ENCODE measurements at places on chromosomes 16 and 17. TPM values are rescaled to one million over a fixed set of nuclear protein-coding genes. Genes with fewer than 3 reads are reported as not detected.

EME1 gene
- total RNA-seq: not detected

CDRT15L2 gene
- not detected for total RNA-seq

CDH5 gene
- 136 TPM for total RNA-seq

CCL3 gene
- 3.1 TPM for total RNA-seq

OR3A3 gene
- not detected for total RNA-seq

ABCC11 gene
- total RNA-seq: 0.33 TPM

NPW gene
- total RNA-seq: 0.67 TPM

GGT6 gene
- 8.1 TPM for total RNA-seq

CA7 gene
- not detected for total RNA-seq

APOH gene
- 1.3 TPM for total RNA-seq

GRCh38 chr17:38725066-38725465 lies 5.1 kb upstream of the CISD3 start:
- H3K27me3 ChIP-seq: no peaks in the 10 kb centered on the region
- H3K27ac ChIP-seq: no peak overlapping the region
- no peak overlapping the region for H3K4me3 ChIP-seq

- no peak for DNase-seq
- H3K36me3 ChIP-seq: peaks cover 29% of the 10 kb centered on the region
Observed at GRCh38 chr16:48299471-48299870, 52.1 kb upstream of the ABCC11 start.

DNA sequence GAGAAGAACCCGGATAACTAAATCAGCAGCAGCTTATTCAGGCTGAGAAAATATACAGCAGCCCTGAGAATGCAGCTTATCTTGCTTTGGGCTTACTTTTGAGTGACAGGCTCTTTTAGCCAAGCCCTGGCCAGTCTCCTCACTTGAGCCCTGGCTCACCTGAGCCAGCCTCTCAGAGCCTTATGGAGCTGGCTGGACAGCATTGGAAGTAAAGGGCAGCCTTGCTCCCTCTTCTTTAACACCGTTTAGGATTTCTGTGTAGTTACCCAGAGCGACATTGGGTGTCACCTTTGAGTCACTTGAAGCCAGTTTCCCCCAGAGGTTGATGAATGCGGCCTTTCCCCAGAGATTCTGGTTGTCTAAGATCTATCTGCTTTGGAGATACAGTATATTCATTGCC lies 7.7 kb upstream of the NPIPB2 start:
- H3K4me3 ChIP-seq: no peak overlapping the region
- no peaks in the 10 kb centered on the region for H3K4me1 ChIP-seq
- no peaks in the 10 kb centered on the region for H3K27me3 ChIP-seq
- no peak overlapping the region for H3K27ac ChIP-seq

- H3K36me3 ChIP-seq: no peaks in the 10 kb centered on the region
- peak; percentile 74 for DNase-seq
- H3K27me3 ChIP-seq: no peaks in the 10 kb centered on the region
- peak overlapping the region; percentile 95 for H3K4me3 ChIP-seq
- H3K4me1 ChIP-seq: peaks cover 20% of the 10 kb centered on the region
- H3K27ac ChIP-seq: peak overlapping the region; percentile 96
Observed at GRCh38 chr16:46688101-46688653, 801 bp downstream of the VPS35 start.

- no peak overlapping the region for H3K4me3 ChIP-seq
- no peaks in the 10 kb centered on the region for H3K36me3 ChIP-seq
- no peak overlapping the region for H3K27ac ChIP-seq
- H3K4me1 ChIP-seq: no peaks in the 10 kb centered on the region
- H3K27me3 ChIP-seq: no peaks in the 10 kb centered on the region
- DNase-seq: no peak
Observed at GRCh38 chr17:28124962-28125361, 82.5 kb downstream of the NLK start.

- peaks cover 55% of the 10 kb centered on the region for H3K36me3 ChIP-seq
- no peak for DNase-seq
- H3K4me1 ChIP-seq: peaks cover 20% of the 10 kb centered on the region
- H3K27me3 ChIP-seq: no peaks in the 10 kb centered on the region
- no peak overlapping the region for H3K27ac ChIP-seq
- no peak overlapping the region for H3K4me3 ChIP-seq
Observed at GRCh38 chr17:49600949-49601348, 25.3 kb downstream of the NXPH3 start.

DNA sequence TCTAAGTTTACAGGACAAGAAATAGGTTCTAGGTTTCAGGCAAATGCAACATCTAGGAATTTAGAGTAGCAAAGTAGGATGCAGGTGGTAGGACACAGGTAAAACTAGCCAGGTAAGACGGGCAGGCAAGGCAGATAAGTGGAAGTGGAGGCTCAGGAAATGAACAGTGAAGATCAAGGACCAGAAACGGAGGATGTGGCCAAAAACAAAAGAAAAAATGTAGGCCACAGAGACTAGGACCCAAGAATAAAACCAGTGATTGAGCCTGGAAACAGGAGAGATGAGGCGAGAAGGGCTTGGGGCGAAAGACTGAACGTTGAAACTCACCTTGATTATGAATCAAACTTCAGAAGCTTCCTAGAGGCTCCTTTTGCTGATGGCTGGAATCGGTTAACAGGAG lies 24.0 kb downstream of the CPSF4L start:
- no peak for DNase-seq
- H3K27ac ChIP-seq: no peak overlapping the region
- H3K27me3 ChIP-seq: no peaks in the 10 kb centered on the region
- H3K4me3 ChIP-seq: no peak overlapping the region

GRCh38 chr16:85202631-85203461 lies 90.6 kb upstream of the CIBAR2 start:
- H3K27me3 ChIP-seq: no peaks in the 10 kb centered on the region
- H3K36me3 ChIP-seq: no peaks in the 10 kb centered on the region
- H3K27ac ChIP-seq: peak overlapping the region; percentile 75

DNA sequence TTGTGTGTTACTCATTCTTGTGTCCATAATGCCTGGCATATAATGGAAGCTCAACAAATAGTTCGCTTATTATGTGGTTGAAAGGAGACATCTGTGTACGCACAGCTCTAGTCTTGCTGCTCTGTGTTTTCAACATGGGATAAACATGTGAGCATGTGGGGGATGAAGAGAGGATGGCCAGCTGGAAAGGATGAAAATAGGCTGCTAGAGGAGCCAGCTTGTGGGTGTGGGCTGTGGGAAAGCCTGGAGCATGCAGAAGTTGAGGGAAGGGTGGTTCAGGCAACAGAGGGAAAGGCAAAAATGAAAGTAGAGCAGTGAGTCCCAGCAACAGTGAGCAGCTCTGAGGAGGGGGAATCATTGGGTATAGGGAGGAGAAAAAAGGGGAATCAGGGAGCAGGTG lies 324.6 kb upstream of the CDH11 start:
- no peak for DNase-seq
- no peak overlapping the region for H3K27ac ChIP-seq
- no peaks in the 10 kb centered on the region for H3K4me1 ChIP-seq
- no peak overlapping the region for H3K4me3 ChIP-seq
- no peaks in the 10 kb centered on the region for H3K27me3 ChIP-seq

- no peaks in the 10 kb centered on the region for H3K36me3 ChIP-seq
- peak; percentile 60 for DNase-seq
- no peak overlapping the region for H3K27ac ChIP-seq
- H3K4me1 ChIP-seq: no peaks in the 10 kb centered on the region
Observed at GRCh38 chr16:75471723-75472633, 7.5 kb upstream of the TMEM170A start.

DNA sequence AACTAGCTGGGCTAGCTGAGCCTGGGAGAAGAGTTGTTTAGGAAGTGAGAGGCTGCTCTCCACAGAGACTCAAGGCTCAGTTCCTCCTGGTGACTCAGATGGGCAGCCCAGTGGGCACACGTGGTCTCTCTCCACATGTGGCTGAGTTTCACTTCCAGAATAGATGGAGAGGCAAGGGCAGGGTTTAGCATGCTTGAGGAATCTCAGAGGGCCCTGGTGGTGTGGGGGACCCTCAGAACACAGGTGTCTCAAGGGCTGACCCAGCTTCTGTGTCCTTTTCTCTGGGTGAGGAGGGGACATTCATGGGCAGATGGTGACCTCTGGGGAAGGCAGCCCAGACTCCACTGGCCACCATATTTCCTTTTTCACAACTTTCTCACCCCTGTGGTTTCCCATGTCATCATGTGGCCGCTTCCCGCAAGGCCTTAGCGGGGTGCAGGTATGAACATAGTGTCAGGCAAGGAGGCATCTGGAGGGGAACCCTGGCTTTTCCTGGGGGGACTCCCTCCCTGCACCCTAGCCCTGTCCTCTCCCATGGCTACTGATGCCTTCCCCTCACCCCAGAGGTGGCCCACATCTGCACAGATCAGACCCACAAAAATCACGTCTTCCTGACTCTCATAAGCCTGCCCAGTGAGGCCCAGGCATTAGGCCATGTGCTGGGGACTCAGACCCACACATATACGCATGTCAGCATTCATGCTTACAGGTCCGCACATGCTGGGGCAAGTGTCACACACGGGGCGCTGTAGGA lies 3.3 kb downstream of the GRN start:
- no peak overlapping the region for H3K4me3 ChIP-seq
- peak overlapping the region; percentile 14 for H3K27ac ChIP-seq
- H3K36me3 ChIP-seq: peaks cover 51% of the 10 kb centered on the region
- no peaks in the 10 kb centered on the region for H3K27me3 ChIP-seq

GRCh38 chr17:13953841-13954240 lies 115.5 kb upstream of the COX10 start:
- no peak overlapping the region for H3K27ac ChIP-seq
- no peaks in the 10 kb centered on the region for H3K36me3 ChIP-seq
- no peaks in the 10 kb centered on the region for H3K27me3 ChIP-seq
- no peaks in the 10 kb centered on the region for H3K4me1 ChIP-seq
- no peak for DNase-seq
- H3K4me3 ChIP-seq: no peak overlapping the region

DNA sequence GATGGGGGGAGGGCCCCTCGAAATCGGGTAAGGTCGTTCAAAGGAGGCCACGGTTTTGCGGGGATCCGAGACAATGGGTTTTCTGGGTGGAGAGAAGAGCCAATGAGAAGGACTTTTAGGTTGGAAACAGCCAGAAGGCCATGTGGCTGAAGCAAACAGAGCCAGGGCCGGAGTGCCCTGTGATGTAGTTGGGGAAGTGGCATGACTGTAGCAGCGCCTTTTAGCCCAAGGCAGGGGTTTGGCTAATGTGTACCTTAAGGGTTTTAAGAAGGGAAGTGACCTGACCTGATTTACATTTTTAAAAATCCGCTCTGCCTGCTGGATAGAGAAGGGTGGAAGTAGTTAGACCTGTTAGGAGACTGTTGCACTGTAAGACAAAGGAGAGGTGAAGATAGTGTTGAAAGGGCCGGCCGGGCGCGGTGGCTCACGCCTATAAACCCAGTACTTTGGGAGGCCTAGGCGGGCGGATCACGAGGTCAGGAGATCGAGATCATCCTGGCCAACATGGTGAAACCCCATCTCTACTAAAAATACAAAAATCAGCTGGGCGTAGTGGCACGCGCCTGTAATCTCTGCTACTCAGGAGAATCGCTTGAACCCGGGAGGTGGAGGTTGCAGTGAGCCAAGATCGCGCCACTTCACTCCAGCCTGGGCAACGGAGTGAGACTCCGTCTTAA lies 1.0 kb downstream of the LYRM1 start:
- H3K4me3 ChIP-seq: peak overlapping the region; percentile 91
- peak; percentile 87 for DNase-seq
- no peaks in the 10 kb centered on the region for H3K27me3 ChIP-seq
- H3K27ac ChIP-seq: peak overlapping the region; percentile 99
- peaks cover 81% of the 10 kb centered on the region for H3K4me1 ChIP-seq
- H3K36me3 ChIP-seq: no peaks in the 10 kb centered on the region

DNA sequence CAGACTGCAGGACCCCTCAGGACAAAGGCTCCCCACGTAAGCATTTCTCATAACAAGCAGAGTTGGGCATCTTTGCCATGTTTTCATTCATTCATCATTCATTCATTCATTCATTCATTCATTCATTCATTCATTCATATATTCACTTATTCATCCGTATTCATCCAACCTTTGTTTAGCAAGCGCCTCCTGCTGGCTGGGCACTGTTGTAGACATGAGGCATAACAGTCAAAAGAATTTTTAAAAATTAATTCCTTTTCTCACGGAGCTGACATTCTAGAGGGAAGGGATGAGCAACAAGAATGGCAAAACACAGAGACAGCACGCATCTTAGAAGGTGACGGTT lies 351.7 kb upstream of the TNRC6C start:
- no peaks in the 10 kb centered on the region for H3K27me3 ChIP-seq
- no peak overlapping the region for H3K27ac ChIP-seq
- no peak for DNase-seq
- H3K4me3 ChIP-seq: no peak overlapping the region

- peak; percentile 97 for DNase-seq
- H3K27me3 ChIP-seq: peaks cover 3% of the 10 kb centered on the region
- H3K4me3 ChIP-seq: no peak overlapping the region
- peak overlapping the region; percentile 74 for H3K27ac ChIP-seq
- H3K4me1 ChIP-seq: peaks cover 67% of the 10 kb centered on the region
Observed at GRCh38 chr17:29591737-29592608, 959 bp upstream of the ANKRD13B start.

- H3K27ac ChIP-seq: peak overlapping the region; percentile 96
- no peaks in the 10 kb centered on the region for H3K27me3 ChIP-seq
- no peak overlapping the region for H3K4me3 ChIP-seq
- no peak for DNase-seq
Observed at GRCh38 chr17:40327735-40328385, 18.9 kb downstream of the RARA start.

- H3K36me3 ChIP-seq: no peaks in the 10 kb centered on the region
- no peak for DNase-seq
- no peak overlapping the region for H3K27ac ChIP-seq
- H3K4me3 ChIP-seq: no peak overlapping the region
- H3K27me3 ChIP-seq: no peaks in the 10 kb centered on the region
Observed at GRCh38 chr16:21263640-21264570, 14.2 kb downstream of the CRYM start.

- no peak for DNase-seq
- H3K4me1 ChIP-seq: no peaks in the 10 kb centered on the region
- H3K27ac ChIP-seq: no peak overlapping the region
- no peaks in the 10 kb centered on the region for H3K27me3 ChIP-seq
- H3K4me3 ChIP-seq: no peak overlapping the region
- no peaks in the 10 kb centered on the region for H3K36me3 ChIP-seq
Observed at GRCh38 chr17:74729368-74729767, 7.7 kb upstream of the RAB37 start.

DNA sequence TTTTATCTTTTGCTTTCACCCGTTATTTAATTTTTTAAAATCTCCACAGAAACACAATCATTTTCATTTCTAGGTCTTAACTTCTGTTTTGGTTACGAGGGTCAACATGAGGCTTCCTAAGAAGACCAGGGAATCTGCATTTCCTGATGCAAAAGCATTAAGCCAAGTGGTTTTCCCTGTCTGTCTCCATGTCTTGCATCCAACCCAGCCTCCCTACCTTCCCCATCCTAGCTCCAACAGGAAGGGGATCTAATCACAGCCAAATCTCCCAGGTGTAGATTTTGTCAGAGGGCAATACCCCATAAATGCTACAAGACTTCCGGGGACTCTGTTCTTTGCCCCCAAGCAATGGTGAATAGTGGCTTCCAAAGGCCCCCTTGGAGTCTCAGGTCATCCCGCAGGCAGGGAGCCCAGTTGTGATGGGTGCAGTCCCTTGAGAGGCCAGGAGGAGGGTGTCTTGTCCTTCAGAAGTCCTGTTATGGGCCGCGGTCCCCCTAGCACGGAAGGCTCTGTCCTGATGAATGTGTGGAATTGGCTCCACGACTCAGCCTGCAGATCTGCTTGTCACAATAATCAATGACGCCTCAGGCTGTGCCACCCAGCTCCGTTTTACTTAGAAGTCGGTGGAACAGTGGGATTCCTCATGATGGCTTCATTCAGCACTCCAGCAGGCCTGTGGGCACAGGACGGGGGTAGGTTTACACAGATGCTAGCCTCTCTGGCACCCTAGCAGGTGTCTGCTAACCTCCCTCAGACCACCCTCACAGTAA lies 141.1 kb downstream of the RGS9 start:
- H3K36me3 ChIP-seq: no peaks in the 10 kb centered on the region
- no peak overlapping the region for H3K27ac ChIP-seq
- H3K4me1 ChIP-seq: peaks cover 9% of the 10 kb centered on the region
- no peak for DNase-seq
- no peak overlapping the region for H3K4me3 ChIP-seq
- no peaks in the 10 kb centered on the region for H3K27me3 ChIP-seq

All from upper lobe of left lung (tissue), 6 donors.